ENCODE measurements at places on chromosomes 6 and 20. TPM values are rescaled to one million over a fixed set of nuclear protein-coding genes. Genes with fewer than 3 reads are reported as not detected.

GRCh38 chr20:17693444-17694001 lies 6.2 kb upstream of the BANF2 start:
- DNase-seq = no peak

GRCh38 chr6:163308629-163309440 lies 105.7 kb upstream of the QKI start:
- DNase-seq = no peak

GRCh38 chr20:33995053-33995831 lies 1.5 kb downstream of the RALY start:
- DNase-seq = no peak

GRCh38 chr6:82521861-82522260 lies 158.2 kb downstream of the TPBG start:
- no peak for DNase-seq

GRCh38 chr20:32585011-32585585 lies at the start of gene NOL4L:
NOL4L (minus strand) TSS chr20:32585333; CDS start chr20:32584890, 443 bp downstream.
- no peak for DNase-seq

GRCh38 chr6:55136916-55137315 lies 37.4 kb upstream of the HCRTR2 start:
- DNase-seq = no peak

MOG gene
- not detected for polyA plus RNA-seq

GRCh38 chr6:127342296-127342945 lies 988 bp downstream of the ECHDC1 start:
- peak; percentile 38 for DNase-seq

DNA sequence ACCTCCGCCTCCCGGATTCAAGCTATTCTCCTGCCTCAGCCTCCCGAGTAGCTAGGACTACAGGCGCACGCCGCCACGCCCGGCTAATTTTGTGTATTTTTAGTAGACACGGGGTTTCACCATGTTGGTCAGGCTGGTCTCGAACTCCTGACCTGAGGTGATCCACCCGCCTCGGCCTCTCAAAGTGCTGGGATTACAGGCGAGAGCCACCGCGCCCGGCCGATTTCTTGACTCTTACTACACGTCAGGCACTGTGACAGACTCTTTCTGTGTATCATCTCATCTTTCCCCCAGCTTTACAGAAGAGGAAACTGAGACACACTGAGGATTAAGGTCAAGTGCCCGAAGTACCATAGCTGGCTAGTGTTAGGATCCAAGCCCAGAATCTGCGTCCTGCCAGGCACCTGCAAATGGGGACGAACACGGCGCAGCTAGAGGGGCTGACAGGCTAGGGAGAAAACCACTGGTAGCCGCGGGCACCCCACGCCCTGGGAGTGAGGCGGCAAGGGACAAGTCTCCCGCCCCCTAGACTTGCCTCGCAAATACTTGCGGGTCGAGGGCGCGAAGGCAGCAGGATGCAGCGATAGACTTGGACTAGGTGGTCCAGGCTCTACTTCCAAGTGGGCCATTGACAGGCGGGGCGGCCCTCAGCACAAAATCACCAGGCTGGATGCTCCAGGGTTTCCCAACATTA lies 1.1 kb upstream of the TAF8 start:
- DNase-seq = no peak
